Stimulated activated naive CD8-positive, alpha-beta T cell treated with anti-CD3 and anti-CD28 coated beads, Interleukin-15, amount 100 ng/mL, for 72 hours (primary cell): ENCODE measurements at places on chromosomes 2 and 18.
A peak's percentile ranks its signal among the peaks of the same experiment; 100 is the strongest.

DNA sequence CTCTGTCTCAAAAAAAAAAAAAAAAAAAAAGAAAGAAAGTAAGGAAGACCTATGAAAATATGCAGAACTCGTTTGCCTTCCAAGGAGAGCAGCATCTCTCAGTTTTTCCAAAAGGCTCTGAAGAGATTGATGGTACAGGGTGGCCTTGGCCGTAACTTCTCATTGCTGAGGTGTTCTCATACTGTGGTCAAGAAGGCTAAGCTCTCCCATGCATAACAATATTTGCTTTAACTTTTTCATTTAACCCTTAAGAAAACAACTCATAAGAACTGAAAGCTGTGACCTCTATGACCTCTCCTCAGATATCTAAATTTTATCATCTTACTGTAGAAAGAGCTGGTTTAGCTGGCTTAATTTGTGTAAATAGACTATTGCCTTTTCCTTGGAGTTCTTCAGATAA, 37.1 kb upstream of the GATA6 start:
- no peak for DNase-seq

DNA sequence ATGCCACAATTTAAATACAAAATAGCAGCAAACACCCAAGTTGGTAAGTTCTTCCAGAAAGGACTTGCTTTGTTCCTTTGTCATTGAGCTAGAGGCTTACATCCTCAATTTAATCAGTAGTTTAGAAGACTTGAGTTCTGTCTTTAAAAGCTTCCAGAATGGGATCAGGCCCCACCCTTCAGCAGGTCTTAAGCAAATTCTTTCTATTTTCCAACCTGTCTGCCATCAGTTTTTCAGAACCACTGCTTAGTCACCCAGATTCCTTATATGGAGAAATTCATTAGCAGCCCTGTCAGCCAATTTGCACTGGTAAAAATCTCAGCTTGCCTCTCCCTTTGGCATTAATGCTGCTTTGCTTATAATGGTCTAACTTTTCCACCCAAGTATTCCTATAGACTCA, 263.6 kb upstream of the HNMT start:
- no peak for DNase-seq

GRCh38 chr2:217530392-217531090, 472.3 kb downstream of the TNS1 start:
- DNase-seq = no peak

DNA sequence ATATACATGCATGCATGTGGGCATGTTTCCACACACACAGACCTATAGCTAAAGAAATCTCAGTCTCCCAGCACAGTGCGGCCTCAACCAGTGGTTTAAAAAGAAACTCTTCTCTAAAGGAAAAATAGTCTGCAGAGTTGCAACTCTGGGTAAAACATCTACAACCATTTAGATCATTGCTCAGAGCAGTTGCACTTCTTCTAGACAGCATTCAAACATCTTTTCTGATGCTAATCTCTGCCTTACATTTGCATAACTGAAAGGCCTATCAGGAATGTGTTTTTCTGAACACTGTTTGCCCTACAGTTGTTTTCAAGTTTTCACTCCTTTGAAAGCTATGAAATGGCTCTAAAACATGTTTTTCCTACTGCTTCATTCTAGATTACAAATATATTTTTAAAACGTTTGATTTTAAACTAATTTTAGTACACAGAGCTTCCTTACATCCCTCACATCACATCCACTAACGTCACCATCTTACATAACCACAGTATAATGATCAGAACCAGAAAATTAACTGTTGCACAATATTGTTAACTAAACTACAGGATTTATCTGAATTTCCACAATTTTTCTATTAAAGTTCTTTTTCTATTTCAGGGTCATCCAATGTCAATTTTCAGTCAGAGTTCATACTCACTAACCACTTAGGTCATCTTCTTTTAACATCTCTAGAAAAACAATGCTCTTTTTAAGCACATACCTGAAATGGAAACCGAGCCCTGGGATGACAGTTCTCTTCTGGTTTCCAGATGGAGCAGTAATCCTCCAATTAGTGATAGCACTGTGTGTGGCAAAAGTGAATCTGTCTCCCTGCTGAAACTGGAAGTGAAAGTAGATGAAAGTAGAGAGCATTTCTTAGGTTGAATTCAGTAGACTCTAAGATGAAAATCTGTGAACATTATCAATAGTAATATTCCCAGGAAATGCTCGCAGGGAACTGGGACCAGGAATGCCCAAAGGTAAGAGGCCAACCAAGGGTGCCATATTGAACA, 501.6 kb upstream of the GCFC2 start:
- no peak for DNase-seq

DNA sequence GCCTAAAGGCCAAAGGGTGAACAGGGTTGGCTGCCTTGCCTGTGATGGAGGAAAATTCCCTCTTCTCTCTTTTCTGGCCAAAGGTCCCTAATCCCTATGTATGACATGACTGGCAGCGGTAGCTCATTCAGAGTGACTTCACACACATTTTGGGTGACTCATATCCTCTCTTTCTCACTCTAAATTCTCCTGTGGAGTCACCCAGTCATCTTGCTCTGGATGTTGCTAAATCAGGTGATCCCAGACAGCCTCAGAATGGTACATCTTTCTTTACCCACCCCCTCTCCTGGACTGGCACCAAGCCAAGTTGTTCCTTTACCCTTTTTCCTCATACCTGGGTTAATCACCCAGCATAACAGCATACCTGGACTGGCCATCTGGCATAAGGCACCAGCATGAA, 77.2 kb downstream of the NEURL3 start:
- no peak for DNase-seq

- no peak for DNase-seq
These were observed 151.8 kb upstream of the HNMT start for GRCh38 chr2:137812517-137812916.

DNA sequence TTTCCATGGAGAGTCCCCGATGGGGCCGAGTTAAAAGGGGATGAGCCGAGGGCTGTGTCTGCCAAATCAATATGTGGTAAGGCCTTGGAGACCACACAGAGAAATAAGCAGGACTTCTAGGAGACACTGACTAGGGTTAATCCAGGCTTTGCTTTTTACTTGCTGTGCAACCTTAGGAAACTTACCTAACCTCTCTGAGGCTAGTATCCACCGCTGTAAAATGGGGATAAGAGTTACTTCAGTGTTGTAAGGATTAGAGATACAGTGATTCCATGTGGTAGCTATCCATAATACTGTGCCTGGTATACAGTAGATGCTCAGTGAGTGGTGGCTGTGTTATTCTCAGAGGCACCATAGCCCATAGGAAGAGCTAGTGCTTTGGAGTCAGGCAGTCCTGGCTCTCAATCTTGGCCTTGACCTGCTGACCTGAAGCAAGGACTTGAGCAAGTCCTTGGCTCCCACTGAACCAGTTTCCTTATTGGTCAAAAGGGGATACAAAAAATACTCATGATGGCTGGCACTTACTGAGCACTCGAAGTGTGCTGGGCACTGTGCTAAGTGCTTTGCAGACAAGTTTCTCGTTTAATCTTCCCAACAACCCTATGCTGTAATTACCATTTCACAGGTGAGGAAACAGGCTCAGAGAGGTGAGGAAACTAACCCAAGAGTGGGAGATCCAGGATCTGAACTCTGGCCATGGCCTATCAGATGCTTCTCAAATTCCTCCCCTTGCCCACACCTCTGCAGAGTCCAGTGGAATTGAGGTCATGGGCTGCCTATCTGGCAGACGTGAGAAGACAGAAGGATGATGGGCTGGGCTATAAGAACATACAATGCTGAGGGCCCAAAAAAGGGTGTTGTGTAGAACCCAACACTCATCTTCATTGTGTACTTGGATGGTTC, 12.0 kb upstream of the DES start:
- DNase-seq = no peak

DNA sequence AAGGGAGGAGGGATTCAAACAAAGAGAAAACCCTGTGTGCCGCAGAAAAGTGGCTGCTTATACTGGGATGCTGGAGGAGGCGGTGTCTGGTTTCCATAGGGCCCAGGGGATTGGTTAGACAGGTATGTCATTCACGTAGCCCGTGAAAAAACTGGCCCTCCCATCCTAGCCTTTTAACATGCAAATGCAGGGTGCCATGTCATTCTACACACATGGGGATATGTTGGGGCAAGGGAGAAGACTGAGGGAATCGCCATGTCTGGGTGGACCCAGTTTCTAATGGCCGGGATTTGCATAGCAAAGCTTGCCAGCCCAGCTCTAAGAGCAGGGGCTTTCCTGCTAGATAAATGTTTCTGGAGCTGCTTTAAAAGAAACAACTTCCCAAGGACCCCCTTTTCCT, 8.2 kb upstream of the RNU2-63P start:
- no peak for DNase-seq

DNA sequence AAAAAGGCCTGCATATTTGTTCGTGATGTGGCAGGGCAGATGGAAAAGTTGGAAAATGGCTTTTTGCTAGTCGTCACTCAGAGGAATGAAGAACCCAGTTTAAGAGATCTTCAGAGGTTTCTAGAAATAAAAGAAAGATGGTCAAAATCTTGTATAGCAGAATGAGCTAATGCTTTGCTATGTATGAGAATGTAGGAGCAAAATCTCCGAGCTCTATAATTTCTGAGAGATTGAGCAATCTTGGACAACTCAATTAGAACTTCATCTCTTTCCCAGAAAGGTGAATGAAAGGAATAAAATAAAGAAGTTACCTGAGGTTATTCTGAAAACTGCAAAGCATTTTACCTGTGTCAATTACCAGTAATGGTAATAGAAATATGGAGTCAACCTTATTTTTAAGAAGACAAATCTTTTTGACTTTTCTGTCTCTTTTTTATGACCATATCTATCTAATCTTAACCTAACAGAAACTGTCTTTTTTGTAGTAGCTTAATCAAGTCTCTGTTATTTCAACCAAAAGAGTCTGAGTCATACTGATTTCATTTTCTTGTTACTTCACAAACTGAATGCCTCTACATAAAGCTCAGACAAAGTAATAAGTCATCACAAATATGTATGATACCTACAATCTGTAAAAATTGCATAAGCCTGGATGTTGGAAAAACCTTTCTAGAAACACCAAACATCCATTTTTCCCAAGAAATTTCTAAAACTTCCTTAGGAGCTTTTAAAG, 32.5 kb downstream of the CCDC68 start:
- DNase-seq = no peak

- peak; percentile 15 for DNase-seq
These were observed 3.2 kb upstream of the DDX1 start for GRCh38 chr2:15588329-15588919.

- DNase-seq = no peak
These were observed 419.2 kb downstream of the LRP1B start for GRCh38 chr2:141711627-141712026.

GRCh38 chr2:152826581-152827279, 108.3 kb downstream of the ARL6IP6 start:
- DNase-seq = no peak

DNA sequence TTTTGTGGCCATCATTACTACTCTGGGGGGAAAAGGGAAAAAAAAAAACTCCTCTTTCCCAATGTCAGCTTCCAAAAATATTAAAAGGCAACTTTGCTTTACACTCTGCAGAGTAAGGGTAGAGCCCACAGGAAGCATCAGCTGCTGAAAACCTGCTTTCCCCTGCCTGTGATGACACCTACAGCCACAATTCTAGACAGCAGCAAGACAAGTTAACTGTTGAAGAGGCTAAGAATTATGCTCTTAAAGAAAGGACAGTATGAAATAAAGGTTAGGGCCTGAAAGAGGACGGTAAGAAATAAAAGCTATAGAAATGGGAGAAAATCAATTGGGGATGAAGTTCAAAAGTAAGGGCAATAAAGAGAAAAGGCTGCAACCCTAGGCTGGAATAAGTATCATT, 3.0 kb downstream of the PDE11A start:
- DNase-seq = no peak

- DNase-seq = no peak
These were observed 145.1 kb downstream of the PIEZO2 start for GRCh38 chr18:11004294-11004693.

DNA sequence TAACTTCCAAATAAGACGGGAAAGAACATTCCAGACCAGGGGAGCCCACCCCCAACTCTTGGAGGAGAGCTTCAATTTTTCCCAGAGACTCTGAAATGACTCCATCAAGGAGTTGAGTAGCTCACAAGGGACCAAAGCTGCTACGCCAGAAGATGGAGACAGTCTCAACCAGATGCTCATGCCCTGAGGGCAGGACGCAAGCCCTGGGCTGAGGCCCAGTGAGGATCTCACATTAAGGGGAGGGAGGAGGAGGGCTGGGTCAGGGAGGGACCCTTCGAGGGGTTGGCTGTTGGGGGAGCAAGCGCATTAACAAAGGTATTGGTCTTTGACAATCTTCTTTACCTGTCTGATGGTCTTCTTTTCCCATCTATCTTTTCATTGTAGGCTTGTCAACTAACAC, 141.3 kb upstream of the SLC1A4 start:
- no peak for DNase-seq

DNA sequence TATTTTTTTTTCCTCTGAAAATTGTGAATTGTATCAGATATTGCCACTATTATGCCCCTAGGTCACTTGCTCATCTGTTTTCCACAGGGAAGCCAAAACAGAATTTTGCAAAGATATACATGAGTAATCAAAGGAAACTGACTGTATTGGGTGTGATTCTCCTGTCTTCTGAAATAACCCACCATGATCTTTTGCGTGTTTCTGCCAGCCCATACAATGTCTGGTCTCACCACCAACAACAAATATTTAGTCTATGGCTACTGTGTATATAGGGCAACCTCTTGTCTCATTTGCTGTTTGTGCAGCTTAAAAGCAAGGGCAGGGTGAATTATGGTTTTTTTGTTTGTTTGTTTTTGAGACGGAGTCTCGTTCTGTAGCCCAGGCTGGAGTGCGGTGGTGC, 26.5 kb downstream of the EPAS1 start:
- DNase-seq = no peak

- DNase-seq = no peak
These were observed 32.7 kb upstream of the RPE start for GRCh38 chr2:209969692-209970091.

DNA sequence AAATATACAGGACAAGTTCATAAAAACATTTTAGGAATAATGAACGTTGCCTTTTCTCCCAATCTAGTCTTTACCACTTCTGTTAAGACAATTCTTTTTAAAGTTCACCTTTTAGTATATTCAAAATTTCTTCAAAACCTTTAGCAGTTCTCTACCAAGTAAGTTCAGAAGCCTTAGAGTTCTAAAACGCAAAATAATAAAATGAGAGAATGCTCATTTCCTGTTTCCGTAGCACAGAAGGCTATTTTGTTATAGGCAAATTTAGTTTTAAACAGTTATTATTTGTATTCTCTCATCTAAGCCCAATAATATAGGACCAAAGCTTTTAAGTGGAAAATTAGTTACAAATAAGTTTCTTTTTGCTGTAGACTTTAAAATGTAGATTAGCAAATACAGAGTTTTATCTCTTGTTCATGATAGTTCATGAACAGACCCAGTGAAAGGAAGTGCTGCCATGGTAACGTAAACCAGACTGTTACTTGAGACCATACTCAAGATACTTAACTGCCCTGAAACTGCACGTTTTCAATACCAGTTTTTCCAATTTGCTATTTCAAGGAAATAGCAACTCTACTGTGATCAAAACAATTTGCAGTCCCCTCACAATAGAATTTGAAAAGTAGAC, 173.1 kb upstream of the STON1 start:
- no peak for DNase-seq

GRCh38 chr2:229104974-229105387, 166.1 kb downstream of the PID1 start:
- no peak for DNase-seq
